Ovary (tissue), 10 donors: ENCODE measurements at places on chromosomes 12 and 14. TPM values are rescaled to one million over a fixed set of nuclear protein-coding genes. Genes with fewer than 3 reads are reported as not detected.

Gene GALNT8
- total RNA-seq = 0.71 TPM

Gene SDR9C7
- 0.25 TPM for total RNA-seq

Gene GATC
- total RNA-seq = 25.6 TPM

DNA sequence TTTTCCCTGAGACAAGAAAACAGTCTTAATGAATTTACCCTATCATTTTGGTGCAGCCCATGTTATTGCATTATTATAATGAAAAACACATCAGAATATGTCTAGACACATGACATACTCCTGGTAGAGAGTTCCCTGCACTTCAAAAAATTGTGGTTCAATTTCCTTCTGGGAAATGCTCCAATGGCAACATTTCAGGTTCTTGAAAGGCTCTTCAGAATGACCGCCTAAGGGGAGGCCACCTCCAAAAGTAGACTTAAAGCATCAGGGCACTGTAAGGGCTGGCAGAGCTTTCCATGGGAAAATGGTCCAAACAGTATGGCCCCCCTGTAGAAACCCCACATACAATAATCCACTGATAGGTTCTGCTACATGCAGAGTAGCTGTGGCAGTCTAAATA lies 110.7 kb downstream of the SLC25A21 start:
- H3K4me3 ChIP-seq = no peak overlapping the region
- H3K27ac ChIP-seq = no peak overlapping the region
- DNase-seq = no peak
- no peaks in the 10 kb centered on the region for H3K36me3 ChIP-seq
- H3K27me3 ChIP-seq = no peaks in the 10 kb centered on the region

GRCh38 chr12:50932787-50933280 lies 19.5 kb upstream of the HIGD1C start:
- H3K27me3 ChIP-seq = no peaks in the 10 kb centered on the region
- no peak overlapping the region for H3K4me3 ChIP-seq
- no peak overlapping the region for H3K27ac ChIP-seq

DNA sequence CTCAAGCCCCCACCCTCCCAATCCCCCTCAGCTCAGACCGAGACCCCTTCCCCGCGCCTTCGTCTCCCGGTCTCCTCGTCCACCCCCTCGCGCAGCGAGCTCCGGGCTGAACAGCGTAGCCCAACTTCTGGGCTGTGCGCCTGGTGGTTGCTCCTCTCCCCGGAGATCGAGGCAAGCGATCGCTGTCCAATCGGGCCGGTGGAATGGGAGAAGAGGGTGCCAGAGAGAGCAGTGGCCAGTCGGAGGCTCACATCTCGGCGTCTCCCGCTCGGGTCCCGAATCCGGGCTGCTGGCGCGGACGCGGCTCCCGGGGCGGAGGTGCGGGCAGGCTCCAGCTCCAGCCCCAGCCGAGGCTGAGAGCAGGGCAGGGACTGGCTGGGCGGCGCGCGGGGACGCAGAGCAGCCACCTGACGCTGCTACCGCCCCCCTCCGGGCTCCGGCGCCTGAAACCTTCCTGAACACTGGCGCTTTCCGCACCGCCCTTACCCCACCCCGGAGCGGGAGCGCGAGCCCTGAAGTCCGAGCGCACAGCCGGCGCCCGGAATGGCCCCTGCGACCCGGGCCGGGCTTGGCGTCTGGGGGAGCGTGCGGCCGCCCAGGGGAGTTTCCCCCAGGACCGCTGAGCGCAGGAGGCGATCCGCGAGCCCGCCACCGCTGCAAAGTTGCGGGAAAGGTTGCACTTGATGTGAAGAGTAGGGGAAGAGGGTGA lies 508 bp upstream of the KCNH5 start:
- H3K4me3 ChIP-seq = no peak overlapping the region
- H3K4me1 ChIP-seq = peaks cover 1% of the 10 kb centered on the region
- no peak for DNase-seq

Gene REM2
- 0.60 TPM for total RNA-seq

Gene SERPINA3
- 259 TPM for total RNA-seq

Gene TTC8
- 50.3 TPM for total RNA-seq

DNA sequence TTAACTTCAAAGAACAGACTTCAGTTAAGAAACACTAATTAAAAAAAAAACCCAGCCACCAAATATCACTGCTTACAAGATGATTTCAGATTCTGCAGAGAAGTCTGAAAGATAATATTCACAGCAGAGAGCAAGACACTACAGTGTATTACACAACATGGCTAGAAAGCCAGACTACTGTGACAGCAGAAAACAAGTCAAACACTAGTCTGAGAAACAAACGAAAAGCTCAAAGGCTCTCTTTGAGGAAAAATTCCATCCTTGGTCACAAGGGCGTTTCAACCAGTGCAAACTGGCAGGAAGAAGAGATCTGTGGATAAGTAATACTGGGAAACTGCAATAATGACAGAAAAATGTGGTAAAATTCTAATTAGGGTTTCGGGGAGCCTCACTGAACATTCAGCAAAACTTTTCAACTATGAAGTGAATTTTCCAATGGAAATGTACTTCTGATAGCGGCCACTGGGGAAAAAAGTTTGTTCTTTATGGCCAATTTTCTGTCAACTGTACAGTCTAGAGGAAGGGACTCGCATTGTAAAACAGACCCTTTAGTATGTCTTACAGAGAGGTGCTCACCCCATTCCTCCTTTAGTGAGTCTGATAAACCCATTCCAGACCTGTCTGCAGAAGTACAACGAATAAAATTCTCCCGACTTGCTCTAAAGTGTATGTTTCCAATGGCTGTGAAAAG lies 50.4 kb downstream of the ACADS start:
- H3K36me3 ChIP-seq = no peaks in the 10 kb centered on the region
- H3K27me3 ChIP-seq = no peaks in the 10 kb centered on the region
- no peak overlapping the region for H3K4me3 ChIP-seq
- DNase-seq = no peak
- no peak overlapping the region for H3K27ac ChIP-seq
